ENCODE measurements at places on chromosomes 11 and 22.

DNA sequence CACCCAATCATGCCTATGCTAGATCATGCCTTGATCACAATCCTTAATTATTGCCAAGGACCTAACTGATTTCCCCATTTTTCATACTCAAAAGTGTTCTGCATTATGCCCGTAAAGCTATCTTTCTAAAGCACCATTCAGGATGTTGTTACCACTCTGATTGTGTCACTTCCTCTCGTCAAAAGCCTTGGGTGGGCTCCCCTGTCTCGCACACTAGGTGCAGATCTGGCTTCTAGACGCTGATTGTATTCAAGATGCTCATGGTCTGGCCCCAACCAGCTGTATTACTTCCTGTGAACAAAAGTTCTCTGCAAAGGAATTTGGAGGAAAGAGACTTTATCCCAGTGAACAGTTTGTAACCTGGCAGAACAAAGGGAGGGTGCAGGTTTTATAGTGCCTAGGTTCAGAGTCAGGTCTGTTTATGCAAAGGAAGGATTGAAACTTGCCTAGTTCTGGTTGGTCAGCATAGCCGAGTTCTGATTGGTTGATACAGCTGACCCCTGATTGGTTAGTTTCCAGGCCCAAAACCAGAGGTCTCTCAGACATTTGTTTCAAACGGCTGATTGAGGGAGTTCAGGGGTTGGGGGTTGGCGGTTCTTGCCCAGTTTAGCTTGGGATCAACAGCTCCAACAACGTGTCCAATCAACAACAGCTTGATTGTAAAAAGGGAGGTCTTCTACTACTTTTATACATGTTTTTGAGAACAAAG is 25.4 kb downstream of the ATG13 start:
- DNase-seq = no peak

- DNase-seq = no peak
Measured at GRCh38 chr11:88398791-88399570, 61.4 kb upstream of the CTSC start.

GRCh38 chr11:78898266-78898775 is 323.7 kb upstream of the NARS2 start:
- no peak for DNase-seq

DNA sequence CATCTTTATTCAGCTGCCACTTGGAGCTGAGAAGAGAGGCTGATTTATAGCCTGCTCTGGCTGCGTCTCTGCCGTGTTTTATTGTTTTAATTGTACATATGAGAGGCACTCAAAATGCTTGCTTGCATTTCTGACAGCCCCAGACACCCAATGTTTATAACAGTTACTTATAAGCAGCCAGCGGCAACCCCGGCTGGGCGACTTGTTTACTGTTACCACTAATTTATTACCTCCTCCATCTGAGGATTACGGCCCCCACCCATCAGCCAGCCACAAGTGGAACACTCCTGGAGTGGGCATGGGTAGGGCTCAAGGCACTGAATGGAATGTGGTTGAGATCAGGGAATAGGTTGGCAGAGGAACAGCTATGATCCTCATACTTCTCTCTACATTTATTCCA is 61.2 kb downstream of the CLPB start:
- no peak for DNase-seq

DNA sequence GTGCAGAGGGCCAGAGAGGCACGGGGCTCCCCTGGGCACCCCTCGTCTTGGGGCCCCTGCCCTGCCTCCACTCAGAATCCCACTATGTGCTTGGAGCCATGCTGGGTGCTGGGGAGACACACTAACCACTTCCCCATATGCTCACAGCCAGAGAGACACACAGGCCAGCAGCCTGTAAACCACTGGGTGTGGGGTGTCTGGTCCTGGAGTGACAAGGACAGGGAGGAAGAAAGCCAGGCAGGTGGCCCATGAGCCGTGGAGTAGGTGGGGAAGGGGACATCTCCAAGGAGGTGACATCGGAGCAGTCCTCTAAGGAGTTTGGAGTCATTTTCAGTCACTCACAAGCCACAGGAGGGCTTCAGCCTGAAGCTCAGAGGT is 58.9 kb downstream of the CDKN1C start:
- DNase-seq = no peak
